ENCODE measurements at places on chromosomes 1 and 21. TPM values are rescaled to one million over a fixed set of nuclear protein-coding genes. Genes with fewer than 3 reads are reported as not detected.

- no peak for DNase-seq
Measured at GRCh38 chr1:151822404-151822803, 9.2 kb downstream of the RORC start.

DNA sequence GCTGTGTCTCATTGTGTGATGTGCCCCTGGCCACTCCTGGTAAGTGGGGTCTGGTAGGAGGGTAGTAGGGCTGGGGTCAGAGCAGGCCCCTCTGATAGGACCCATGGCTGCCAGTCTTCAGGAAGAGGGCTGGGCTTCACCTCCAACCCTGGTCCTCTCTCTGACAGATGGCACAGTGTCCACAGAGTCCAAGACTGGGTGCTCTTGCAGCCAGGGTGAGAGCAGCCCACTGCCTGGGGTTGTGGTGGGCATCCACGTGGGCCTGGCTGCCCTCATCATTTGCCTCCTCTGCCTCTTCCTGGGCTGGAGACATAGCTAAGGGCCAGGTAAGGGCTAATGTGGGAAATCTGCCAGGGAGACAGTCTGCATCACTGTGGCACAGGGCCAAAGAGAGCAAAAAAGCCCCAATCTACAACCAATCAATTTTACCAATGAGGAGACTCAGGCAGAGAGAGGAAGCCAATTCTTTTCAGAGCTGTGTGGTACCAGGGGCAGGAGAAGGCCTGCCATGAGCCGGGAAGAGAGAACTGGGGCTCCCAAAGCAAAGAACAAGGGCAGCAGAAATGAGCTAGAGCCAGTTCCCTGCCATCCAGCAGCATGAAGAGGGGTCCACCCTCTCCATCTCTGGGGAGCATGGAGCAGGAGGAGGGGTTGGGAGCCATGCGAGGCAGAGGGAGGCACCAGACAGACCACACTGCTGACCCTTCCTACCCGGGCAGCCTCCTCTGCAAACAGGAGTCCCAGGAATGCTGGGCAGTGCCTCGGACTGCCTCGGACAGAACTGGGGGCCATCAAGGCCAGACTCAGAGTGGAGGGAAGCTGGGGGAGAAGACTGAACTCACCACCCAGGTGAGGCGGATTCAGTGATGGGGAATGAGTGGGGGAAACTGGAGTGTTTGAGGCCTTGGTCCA lies 26.8 kb downstream of the SLC27A3 start:
- DNase-seq = no peak

GRCh38 chr1:1421147-1421906 lies at the start of gene ANKRD65:
Gene ANKRD65, minus strand, starts transcription at chr1:1421276. Its CDS starts 271 bp downstream, at chr1:1421005.
- no peak for DNase-seq

- DNase-seq = no peak
Measured at GRCh38 chr1:19359357-19359756, 47.2 kb downstream of the SLC66A1 start.

- no peak for DNase-seq
Measured at GRCh38 chr21:36861595-36862323, 104.7 kb downstream of the HLCS start.

- DNase-seq = no peak
Measured at GRCh38 chr1:234409328-234409727, 36.1 kb downstream of the COA6 start.

DNA sequence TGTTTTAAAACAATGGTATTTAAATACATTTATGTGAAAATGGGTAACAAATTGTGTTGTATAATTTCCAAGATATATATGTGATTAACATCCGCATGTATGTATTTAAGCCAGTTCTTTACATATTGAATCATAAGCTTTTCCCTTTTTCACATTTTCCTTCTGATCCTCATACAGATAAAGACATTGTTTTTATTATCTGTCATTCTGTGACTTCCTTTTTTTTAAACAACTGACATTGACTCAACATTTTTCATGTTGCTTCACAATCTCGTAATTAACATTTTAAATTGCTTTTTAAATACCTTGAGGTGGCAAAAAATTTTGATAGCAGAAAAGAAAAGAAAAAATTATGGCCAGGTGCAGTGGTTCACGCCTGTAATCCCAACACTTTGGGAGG lies 1.4 kb downstream of the STXBP3 start:
- no peak for DNase-seq

- no peak for DNase-seq
Measured at GRCh38 chr1:180519846-180520245, 17.5 kb upstream of the ACBD6 start.

DNA sequence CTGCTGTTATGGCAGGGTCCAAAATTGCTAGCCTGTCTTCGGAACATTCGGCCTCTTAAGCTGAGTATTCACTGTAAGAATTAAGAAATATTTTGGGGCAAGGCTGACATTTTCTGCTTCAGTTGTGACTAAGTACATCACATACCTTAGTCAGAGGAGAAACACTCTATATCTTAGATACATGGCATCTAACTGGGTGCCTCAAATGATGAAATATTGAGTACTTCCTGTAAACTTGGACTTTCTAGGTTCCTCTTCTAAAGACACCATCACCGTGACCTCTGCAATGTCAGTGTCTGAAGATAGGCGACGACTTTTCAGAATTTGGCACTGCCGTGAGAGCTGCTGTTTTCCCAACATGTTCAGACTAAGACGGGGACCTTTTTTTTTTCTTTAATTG lies 65.6 kb downstream of the PCBP3 start:
- DNase-seq = no peak

DNA sequence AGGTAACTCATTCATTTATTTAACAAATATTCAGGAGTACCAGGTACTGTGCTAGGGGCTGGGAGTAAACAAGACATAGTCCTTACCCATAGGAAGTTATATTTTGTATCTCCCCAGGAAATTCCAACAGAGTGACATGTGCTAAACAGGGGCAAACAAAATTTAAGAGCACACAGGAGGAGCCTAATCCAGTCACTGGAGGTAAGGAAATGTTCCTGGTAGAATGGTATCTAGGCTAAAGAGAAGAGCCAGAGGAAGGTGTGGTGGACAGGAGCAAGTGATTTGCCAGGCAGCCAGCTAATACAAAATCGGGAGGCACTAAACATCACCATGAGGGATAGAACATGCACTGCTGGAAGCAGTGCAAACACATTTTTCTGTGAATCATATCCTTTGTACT lies 10.4 kb downstream of the TEX38 start:
- no peak for DNase-seq

- peak; percentile 9 for DNase-seq
Measured at GRCh38 chr1:68819190-68819829, 322.4 kb upstream of the DEPDC1 start.

GRCh38 chr1:204453141-204453772 lies 41.3 kb downstream of the PIK3C2B start:
- no peak for DNase-seq

- DNase-seq = no peak
Measured at GRCh38 chr1:44275991-44276405, 62.7 kb downstream of the DMAP1 start.

GRCh38 chr1:3663999-3664699 lies 11.8 kb downstream of the TP73 start:
- DNase-seq = no peak

- no peak for DNase-seq
Measured at GRCh38 chr1:184574588-184574987, 180.1 kb downstream of the EDEM3 start.

DNA sequence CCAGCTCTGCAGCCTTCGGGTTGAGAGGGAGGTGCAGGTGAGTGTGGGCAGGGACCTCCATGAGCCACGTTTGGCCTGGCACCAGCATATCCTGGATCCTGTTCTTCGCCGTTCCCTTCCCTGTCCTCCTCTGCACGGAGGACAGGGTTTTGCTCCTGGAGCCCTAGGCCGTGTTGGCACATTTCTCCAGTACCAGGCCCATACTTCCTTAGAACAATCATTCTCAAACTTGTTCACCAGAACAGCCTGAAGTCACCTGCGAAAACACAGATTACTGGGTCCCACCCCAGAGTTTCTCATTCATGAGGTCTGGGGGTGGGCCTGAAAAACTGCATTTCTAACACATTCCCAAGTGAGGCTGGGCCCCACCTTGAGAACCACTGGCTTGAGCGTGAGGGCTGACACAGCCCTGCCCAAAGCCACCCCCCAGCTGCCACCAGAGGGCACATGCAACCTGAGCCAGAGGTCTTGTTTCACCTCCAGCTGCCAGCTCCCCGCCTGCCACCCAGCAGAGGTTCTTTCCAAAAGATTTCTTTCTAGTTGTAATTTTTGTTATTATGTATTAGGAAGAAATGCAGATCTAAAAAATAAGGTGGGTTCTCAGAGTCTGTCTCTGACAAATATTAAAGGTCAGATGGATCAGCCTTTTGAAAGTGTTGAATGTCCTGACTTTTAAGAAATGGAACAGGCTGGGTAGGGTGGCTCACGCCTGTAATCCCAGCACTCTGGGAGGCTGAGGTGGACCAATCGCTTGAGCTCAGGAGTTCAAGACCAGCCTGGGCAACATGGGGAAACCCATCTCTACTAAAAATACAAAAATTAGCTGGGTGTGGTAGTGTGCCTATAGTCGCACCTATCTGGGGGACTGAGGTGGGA lies 39.6 kb upstream of the LDLRAP1 start:
- peak; percentile 53 for DNase-seq

GRCh38 chr1:229874136-229874535 lies 192.9 kb upstream of the GALNT2 start:
- DNase-seq = peak; percentile 28

DNA sequence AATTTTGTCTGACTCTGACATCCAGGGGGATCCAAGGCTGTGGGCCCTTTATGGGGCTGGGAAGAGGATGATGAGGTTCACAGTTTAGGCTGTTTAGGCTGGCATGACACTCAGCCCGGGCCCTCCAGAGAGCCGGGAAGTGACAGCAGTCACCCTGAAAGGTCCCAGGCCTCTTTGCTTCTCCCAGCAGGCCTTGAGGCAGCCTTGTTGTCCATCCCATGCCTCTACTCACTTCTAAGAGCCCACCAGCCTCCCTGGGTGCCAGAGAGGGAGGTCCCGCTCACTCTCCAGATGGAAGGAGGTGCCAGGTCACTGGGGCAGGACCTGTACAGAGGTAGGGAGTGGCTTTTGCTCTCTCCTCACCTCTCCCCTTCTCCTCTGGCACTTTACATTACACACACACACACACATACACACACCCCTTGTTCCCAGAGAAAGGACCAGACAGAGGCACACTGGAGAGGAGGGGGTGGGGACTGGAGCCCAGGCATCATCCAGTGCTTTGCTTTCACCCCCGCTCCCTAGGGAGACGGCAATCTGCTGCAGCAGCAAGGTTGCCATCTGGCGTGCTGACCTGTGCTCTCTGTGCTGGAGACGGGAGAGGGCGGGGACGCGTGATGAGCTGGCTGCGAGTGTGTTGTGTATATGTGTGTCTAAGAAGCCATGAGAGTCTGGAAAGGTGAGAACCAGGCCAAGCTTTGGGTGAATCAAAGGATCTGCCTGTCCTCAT lies 4.6 kb downstream of the KLHDC8A start:
- DNase-seq = peak; percentile 53

DNA sequence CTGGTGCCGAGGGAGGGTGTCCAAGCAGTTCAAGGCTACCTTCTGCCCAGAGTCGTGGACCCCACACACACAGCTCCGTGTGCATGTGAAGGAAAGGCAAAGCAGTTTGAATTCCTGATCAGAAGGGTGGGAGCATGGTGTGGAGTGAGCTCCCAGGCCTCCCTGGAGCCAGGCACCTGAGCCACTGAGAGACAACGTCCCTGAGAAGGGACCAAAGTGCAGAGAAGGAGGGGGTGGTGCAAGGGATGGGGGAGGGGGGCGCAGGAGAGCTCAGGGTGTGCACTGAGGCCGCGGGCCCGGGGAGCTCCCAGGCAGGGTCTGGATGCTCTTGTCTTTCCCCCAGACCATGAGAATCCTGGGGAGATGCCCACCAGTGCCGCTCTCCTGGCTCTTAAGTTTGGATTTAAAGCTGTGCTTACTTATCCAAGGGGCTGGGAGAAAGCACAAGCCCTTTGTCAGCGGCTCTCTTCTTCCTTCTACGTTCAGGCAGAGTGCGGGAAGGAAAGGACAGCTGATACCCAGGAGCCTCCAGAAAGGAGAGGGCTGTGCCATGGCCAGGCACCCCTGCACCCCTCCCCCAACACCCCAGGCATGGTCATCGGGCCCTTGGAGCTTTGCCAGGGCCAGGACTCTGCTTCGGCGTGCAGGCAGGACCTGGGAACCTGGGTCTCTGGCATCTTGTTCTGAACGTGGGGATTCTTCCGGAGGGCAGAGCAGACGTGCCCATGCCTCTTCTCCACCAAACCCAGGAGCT lies 24.1 kb downstream of the ACTA1 start:
- no peak for DNase-seq

- DNase-seq = no peak
Measured at GRCh38 chr1:186014370-186015037, 280.3 kb downstream of the HMCN1 start.

GRCh38 chr1:5456090-5456811 lies 536.0 kb downstream of the NPHP4 start:
- DNase-seq = no peak

Gene SRM
- 89.7 TPM for polyA plus RNA-seq

Gene CFHR1
- polyA plus RNA-seq = 0.63 TPM

Gene NBPF6
- polyA plus RNA-seq = 0.18 TPM

Gene SLC35F3
- 5.9 TPM for polyA plus RNA-seq

Gene ERICH3
- not detected for polyA plus RNA-seq

Gene OR10J5
- not detected for polyA plus RNA-seq

Gene IFI44
- polyA plus RNA-seq = 0.44 TPM

Gene KRTAP11-1
- not detected for polyA plus RNA-seq

Gene KANK4
- polyA plus RNA-seq = 0.81 TPM

Gene RPTN
- not detected for polyA plus RNA-seq

Data from A549 (cell line).